ENCODE measurements at places on chromosomes 13 and 19.
A peak's percentile ranks its signal among the peaks of the same experiment; 100 is the strongest.

GRCh38 chr13:100789025-100789424 lies 114.4 kb upstream of the TMTC4 start:
- no peak overlapping the region for H3K27ac ChIP-seq
- DNase-seq, result no peak
- no peaks in the 10 kb centered on the region for H3K36me3 ChIP-seq
- no peaks in the 10 kb centered on the region for H3K27me3 ChIP-seq

DNA sequence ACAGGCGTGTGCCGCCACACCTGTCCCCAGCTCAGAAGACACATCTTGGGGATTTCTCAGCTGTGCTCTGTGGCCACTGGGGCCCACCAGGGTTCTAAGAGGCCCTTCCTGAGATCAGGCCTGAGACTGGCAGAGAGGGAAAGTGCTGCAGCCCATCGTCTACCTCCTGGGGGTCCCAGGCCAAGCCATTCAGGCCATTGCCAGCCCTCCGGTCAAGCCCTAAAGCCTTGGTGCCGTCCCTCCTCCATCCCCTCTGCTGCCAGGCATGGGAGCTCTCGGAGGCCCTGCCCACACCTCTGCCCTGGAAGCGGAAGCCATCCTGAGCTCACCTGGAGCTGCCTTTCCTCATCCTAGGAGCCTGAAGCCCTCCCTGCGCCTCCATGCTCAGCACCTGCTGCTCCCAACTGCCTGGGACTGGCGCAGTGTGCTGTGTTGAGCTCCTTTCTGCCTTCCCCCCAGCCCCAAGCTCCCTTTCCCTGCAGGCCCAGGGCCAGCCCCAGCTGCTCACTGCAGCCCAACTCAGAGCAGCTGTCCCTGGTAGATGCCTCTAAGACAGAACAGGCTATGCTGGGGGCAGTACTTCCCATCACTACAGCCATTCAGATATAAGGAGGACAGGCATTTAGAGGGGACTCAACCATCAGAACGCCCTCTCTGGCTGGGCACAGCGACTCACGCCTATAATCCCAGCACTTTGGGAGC lies 2.9 kb downstream of the SLC7A9 start:
- no peak overlapping the region for H3K27ac ChIP-seq
- no peak for DNase-seq
- no peaks in the 10 kb centered on the region for H3K4me1 ChIP-seq
- H3K27me3 ChIP-seq, result no peaks in the 10 kb centered on the region

DNA sequence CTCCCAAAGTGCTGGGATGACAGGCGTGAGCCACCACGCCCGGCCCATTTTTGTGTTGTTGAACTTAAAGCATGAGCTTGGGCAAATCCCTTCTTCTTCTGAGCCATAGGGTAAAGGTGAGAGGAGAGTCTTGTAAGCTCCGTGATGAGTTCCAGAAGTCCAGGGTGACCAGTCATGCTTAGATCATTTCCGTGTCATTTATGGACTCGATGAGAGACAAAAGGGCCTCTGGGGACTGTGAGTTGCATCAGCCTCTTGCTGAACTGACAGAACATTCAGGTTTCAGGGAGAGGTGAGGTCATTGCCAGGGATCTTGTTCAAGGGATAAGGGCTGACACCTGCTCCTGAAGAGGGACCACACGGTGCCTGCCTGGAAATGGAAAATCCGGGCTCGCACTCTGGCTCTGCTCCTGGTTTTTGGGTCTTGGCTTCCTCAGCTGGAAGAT lies 53.6 kb downstream of the GADD45B start:
- H3K27me3 ChIP-seq, result no peaks in the 10 kb centered on the region
- no peak overlapping the region for H3K4me3 ChIP-seq
- no peaks in the 10 kb centered on the region for H3K4me1 ChIP-seq
- H3K27ac ChIP-seq, result peak overlapping the region; percentile 88

- no peaks in the 10 kb centered on the region for H3K27me3 ChIP-seq
- peaks cover 36% of the 10 kb centered on the region for H3K4me1 ChIP-seq
These were observed 6.1 kb downstream of the STK11 start for GRCh38 chr19:1211494-1212234.

DNA sequence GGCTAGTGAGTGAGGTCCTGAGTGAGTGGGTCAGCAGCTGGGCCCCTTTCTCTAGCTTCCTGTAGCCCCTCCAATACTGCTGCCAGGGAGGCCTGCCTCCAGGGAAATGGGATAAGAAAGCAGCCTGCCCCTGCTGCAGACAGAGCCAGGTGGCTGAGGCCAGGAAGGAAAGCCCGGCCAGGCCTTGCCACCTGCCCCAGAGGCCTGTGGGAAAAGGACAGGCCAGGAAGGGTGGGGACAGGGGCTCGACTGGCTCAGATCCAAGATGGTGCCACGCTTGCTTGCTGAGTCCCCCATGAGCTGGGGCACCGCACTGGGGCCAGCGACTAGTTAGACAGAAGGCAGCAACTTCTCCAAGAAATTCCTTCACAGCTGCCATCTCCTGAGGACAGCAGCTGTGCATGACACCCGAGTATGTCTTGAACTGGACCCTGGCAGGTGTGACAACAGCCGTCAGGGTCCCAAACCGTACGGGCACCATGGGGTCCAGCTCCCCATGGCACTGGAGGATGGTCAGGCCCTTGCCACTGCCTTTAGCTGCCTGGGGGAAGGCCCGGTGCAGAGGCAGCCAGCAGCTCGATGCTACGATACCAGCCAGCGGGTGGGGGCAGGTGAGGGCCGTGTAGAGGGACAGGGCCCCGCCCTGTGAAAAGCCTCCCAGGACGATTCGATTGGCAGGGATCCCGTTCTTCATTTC lies 5.1 kb upstream of the PRR36 start:
- H3K36me3 ChIP-seq, result no peaks in the 10 kb centered on the region
- no peaks in the 10 kb centered on the region for H3K4me1 ChIP-seq
- no peak overlapping the region for H3K4me3 ChIP-seq
- no peaks in the 10 kb centered on the region for H3K27me3 ChIP-seq
- DNase-seq, result no peak
- no peak overlapping the region for H3K27ac ChIP-seq

GRCh38 chr13:59674616-59675015 lies 489.1 kb downstream of the DIAPH3 start:
- H3K36me3 ChIP-seq, result no peaks in the 10 kb centered on the region
- H3K27ac ChIP-seq, result no peak overlapping the region
- no peaks in the 10 kb centered on the region for H3K27me3 ChIP-seq
- DNase-seq, result no peak
- no peaks in the 10 kb centered on the region for H3K4me1 ChIP-seq
- no peak overlapping the region for H3K4me3 ChIP-seq

DNA sequence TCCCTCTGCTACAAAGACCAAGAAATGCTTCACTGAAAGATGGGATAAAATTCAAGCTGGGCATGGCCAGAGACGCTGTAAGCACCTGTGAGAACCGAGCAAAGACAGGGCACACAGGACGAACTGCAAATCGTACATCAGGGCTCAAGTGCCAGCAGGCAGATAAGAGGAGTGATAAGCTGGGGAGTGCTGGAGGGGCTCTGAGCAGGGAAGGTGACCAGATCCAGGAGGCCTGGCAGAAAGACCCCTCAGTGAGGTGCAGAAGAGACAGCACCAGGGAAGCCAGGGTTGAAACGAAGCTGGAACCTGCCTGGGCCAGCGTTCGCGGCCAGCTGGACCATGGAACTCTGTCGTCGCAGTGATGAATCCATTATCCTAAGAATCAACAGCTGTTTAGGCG lies 10.2 kb downstream of the RAB20 start:
- H3K27ac ChIP-seq, result no peak overlapping the region
- no peak for DNase-seq
- H3K4me3 ChIP-seq, result no peak overlapping the region
- H3K27me3 ChIP-seq, result no peaks in the 10 kb centered on the region
- no peaks in the 10 kb centered on the region for H3K4me1 ChIP-seq

- H3K4me3 ChIP-seq, result no peak overlapping the region
- H3K36me3 ChIP-seq, result no peaks in the 10 kb centered on the region
- peaks cover 3% of the 10 kb centered on the region for H3K4me1 ChIP-seq
These were observed 14.4 kb upstream of the TPM4 start for GRCh38 chr19:16061943-16062342.

GRCh38 chr19:48511800-48512503 lies at the start of gene LMTK3:
LMTK3 (minus strand) TSS chr19:48511835; CDS start chr19:48511576, 259 bp downstream.
- H3K4me1 ChIP-seq, result no peaks in the 10 kb centered on the region
- H3K4me3 ChIP-seq, result peak within 1 kb of the TSS; percentile 46
- H3K27me3 ChIP-seq, result peaks cover 9% of the 10 kb centered on the region
- H3K36me3 ChIP-seq, result no peaks in the 10 kb centered on the region

- H3K4me3 ChIP-seq, result no peak overlapping the region
- no peaks in the 10 kb centered on the region for H3K27me3 ChIP-seq
- no peak overlapping the region for H3K27ac ChIP-seq
- DNase-seq, result no peak
- H3K4me1 ChIP-seq, result no peaks in the 10 kb centered on the region
- no peaks in the 10 kb centered on the region for H3K36me3 ChIP-seq
These were observed 3.2 kb downstream of the HSD17B14 start for GRCh38 chr19:48833049-48833448.

DNA sequence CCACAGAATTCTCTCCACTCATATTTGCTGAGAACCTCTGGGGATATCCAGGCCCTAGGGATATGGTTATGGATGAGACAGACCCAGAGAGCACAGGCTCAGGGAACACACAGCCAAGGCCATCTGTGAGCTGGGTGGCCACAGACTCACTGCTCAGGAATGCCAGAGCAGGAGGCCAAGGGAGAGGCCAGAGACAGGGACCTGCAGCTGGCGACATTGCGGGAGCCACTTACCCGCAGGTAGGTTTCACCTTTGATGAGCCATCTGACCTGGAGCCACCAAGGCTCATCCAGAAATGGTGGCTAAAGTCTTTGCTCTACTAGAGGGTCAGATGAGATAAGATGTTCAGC lies 29.4 kb downstream of the CCNE1 start:
- H3K36me3 ChIP-seq, result no peaks in the 10 kb centered on the region
- no peaks in the 10 kb centered on the region for H3K27me3 ChIP-seq
- H3K4me1 ChIP-seq, result no peaks in the 10 kb centered on the region
- no peak overlapping the region for H3K27ac ChIP-seq
- no peak for DNase-seq

GRCh38 chr19:58079792-58080191 lies 18.2 kb downstream of the ZSCAN18 start:
- H3K36me3 ChIP-seq, result peaks cover 4% of the 10 kb centered on the region
- no peaks in the 10 kb centered on the region for H3K4me1 ChIP-seq
- no peak overlapping the region for H3K4me3 ChIP-seq
- no peaks in the 10 kb centered on the region for H3K27me3 ChIP-seq
- no peak for DNase-seq

DNA sequence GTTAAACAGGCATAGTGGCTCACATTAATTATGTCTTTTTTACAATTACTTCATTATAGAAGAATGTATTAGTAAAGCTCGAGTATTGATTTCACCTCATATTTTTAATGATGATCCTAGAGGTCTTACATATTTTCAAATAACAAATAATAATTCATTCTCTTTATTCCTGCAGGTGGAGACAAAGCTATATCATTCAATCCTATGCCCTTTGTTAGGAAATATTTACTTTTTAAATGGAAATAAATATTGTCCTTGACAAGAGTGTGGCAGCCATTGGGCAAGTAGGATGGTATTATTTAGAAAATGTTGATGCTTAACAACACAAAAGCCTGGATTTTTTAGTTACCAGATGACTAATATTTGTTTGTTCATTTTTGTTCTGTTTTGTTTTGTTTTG lies 127.6 kb downstream of the COG6 start:
- no peaks in the 10 kb centered on the region for H3K4me1 ChIP-seq
- DNase-seq, result no peak
- no peaks in the 10 kb centered on the region for H3K27me3 ChIP-seq
- no peaks in the 10 kb centered on the region for H3K36me3 ChIP-seq

- no peak overlapping the region for H3K4me3 ChIP-seq
- no peak overlapping the region for H3K27ac ChIP-seq
- H3K27me3 ChIP-seq, result no peaks in the 10 kb centered on the region
- no peaks in the 10 kb centered on the region for H3K4me1 ChIP-seq
These were observed 346.6 kb downstream of the TBC1D4 start for GRCh38 chr13:75135325-75135825.

DNA sequence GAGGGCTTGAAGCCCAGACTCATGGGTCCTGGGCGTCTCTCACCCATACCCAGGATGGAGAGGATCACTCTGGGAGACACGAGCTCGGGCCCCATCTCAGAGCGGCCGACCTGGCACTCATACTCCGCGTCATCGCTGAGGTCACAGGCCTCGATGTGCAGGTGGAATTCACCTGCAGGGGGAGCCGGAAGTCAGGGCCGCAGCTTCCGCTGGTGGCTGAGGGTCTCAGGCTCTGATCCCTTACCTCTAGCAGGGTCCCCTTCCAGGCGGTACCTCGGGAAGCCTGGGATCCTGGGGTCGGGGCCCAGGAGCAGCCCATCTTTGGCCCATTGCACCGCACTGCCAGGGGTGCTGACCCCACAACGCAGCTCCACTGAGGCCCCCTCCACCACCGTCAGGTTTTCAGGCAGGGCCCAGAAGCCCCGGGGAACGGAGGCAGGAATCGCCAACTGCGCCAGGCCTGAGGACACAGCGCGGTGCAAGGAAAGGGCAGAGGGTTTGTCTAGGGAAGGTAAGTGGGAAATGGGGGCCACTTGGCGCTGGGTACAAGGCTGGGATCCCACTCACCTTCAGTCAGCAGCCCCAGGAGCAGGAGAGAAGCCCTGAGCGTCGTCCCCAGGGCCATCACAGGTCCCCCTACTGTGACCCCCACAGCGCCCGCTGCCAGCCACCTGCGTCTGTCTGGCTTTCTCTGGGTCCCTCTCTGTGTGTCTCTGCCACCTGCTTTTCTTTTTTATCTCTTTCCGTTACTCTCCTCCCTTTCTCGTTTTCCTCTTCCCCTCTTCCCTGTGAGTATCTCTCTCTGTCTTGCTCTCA lies 883 bp downstream of the NPHS1 start:
- no peaks in the 10 kb centered on the region for H3K4me1 ChIP-seq
- no peak overlapping the region for H3K4me3 ChIP-seq
- DNase-seq, result no peak
- H3K27ac ChIP-seq, result no peak overlapping the region
- H3K27me3 ChIP-seq, result no peaks in the 10 kb centered on the region

DNA sequence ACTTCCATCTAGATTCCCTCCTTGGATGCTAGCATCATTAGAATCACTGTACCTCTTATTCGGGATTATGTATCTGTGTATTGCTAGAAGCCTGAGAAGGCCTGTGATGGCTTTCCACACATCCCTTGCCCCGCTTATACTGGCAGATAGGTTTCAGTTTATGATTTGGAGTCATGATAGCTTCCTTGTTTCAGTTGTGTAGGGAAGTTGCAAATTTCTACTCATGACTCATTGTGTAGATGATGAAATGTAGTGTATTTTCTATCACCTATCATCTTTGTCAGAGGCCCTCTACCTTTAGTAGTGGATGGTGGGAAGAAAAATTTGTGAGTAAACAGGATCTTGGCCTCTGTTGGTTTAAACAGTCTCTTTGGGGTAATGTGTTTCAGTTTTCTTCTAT lies 165.2 kb downstream of the GGACT start:
- no peak overlapping the region for H3K4me3 ChIP-seq
- no peak for DNase-seq
- no peaks in the 10 kb centered on the region for H3K36me3 ChIP-seq

GRCh38 chr19:12092956-12093355 lies 28.4 kb downstream of the ZNF844 start:
- H3K4me1 ChIP-seq, result no peaks in the 10 kb centered on the region
- no peak overlapping the region for H3K27ac ChIP-seq
- H3K27me3 ChIP-seq, result no peaks in the 10 kb centered on the region
- DNase-seq, result no peak
